CD4-positive, alpha-beta T cell (primary cell): ENCODE measurements at places on chromosomes 7 and 10.

GRCh38 chr7:106143711-106144337 is 31.7 kb upstream of the SYPL1 start:
- DNase-seq = no peak

- DNase-seq = no peak
These were observed 71.7 kb downstream of the ARID5B start for GRCh38 chr10:61973169-61973568.

DNA sequence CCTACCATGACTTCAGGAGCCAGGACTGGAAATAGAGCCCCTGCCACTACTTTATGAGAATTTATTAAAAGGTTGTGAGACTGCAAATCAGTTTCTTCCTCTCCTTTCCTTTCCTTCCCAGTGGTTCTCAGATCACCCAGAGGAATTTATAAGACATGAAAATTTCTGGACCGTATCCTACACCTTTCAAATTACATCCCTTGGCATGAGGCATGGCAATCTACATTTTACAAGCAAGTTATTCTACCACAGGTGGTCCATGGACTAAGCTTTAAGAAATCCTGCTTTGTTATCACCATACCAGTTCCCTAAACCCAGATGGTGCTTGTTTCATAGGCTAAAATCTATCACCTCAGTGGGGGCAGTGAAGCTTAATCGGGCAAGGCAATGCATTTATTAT is 66.5 kb downstream of the TPK1 start:
- no peak for DNase-seq

DNA sequence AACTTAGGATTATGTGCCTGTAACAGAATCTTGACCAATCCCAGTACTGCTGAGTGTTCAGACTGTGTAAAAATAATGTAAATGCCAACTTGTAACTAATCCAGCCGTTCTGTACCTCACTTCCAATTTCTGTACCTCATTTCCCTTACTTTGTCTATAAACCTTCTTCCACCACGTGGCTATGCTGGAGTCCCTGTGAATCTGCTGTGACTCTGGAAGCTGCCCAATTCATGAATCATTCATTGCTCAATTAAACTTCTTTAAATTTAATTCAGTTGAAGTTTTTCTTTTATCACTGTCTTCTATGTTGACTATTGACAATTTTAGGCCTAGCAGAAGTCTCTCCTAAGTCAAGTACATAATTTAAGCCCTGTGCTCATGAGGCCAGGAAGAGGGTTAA is 215.3 kb upstream of the RHOBTB1 start:
- DNase-seq = no peak

GRCh38 chr7:47217086-47217485 is 364.8 kb downstream of the TNS3 start:
- no peak for DNase-seq

DNA sequence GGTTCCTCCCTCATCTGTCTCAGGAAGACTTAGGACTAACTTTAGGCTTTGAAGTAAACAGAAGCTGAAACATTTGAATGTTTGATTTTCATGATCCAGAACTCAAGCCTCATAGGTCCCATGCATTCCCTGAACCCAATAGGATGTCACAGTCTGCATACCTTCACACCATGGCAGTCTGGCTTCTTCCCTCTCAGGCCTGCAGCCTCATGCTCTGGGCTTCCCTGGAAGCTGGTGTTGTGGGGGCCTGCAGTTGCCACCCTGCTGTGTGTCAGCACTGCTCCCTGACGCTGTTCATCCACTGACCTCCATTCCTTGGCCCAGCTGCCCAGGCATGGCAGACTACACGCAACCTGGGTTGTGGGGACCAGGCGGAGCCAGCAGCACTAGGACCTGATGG is 267.5 kb upstream of the KAT6B start:
- DNase-seq = no peak

GRCh38 chr7:122268101-122268500 is 36.4 kb downstream of the FEZF1 start:
- no peak for DNase-seq

- DNase-seq = no peak
These were observed 76.2 kb downstream of the RNF133 start for GRCh38 chr7:122622682-122623081.

DNA sequence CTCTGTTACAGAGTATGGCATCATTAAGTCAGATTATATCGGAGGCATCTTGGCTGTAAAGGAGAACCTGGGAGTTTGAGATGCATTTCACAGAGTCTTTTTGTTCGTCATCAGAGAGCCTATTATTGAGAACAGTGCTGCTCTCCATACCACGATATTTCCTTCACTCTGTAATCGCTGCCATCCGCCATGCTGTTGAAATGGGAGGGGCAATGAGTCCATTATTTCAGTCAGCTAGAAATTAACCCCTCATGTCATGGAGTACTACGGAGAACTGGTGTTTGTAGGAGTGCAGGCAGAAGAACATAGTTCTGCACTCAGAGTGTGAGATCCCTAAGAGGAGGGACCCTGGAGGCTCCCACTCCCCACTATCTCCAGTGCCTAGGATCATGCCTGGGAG is 59.2 kb downstream of the SLC16A12 start:
- DNase-seq = no peak

GRCh38 chr7:139332697-139333359 is 8.3 kb upstream of the FMC1 start:
- no peak for DNase-seq
